ENCODE measurements at places on chromosomes 7 and 10.

DNA sequence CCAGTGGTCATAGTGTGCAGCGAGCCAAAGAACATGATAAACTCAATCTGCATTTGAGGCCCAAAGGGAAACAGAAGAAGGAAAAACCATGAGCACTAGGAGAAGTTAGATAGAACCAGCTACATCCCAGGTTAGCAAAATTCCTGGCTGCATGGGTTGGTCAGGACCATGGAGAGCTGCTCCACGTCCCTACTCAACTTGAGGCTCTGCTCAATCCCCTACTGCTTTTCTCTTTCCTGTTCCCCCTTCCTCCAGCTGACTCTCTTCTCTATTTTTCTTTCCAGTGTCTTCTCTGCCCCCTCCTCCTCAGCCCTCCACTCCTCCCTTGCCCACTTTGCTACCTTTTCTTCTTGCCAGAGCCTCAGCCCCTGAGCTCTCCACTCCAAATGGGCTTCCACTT is 21.9 kb upstream of the VSIR start:
- DNase-seq = no peak

- DNase-seq = no peak
Measured at GRCh38 chr7:117127585-117128168, 174.4 kb downstream of the ST7 start.

DNA sequence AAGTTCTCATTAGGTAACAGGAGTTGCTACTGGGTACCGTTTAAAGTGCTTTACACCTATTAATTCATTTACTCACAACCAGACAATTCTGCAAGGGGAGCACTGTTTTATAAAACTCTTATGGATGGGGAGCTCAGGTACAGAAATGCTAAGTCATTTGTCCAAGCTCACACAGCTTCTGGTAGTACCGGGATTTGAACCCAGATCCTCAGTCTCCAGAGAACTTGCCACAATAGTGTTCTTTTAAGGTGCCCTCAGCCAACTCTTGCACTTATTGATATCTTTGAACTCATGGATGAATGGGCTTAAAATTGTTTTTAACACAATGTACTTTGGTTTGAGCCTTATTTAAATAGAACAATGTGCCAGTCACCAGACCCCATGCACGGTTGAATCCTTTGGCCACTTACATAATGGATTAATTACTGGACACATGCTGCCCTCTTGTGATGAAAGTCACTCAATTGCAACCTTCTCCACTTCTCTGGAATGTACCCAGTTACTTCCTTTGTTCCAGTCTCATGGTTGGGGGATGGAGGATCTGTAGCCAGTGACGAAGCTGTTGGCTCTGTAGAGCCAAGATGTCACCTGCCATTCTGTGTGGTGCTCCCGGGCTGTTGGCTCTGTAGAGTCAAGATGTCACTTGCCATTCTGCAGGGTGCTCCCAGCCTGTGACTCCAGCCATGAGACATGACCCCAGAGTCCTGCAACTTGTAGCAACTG is 65.6 kb downstream of the NOD1 start:
- DNase-seq = no peak

GRCh38 chr7:54544149-54544526 is 2.0 kb downstream of the VSTM2A start:
- DNase-seq = no peak

- DNase-seq = no peak
Measured at GRCh38 chr7:29078311-29079260, 67.8 kb downstream of the CPVL start.

Measured in effector memory CD4-positive, alpha-beta T cell (primary cell).